ENCODE measurements at places on chromosomes 2 and 18. TPM values are rescaled to one million over a fixed set of nuclear protein-coding genes. Genes with fewer than 3 reads are reported as not detected.

- no peak for DNase-seq
Measured at GRCh38 chr18:60070631-60071030, 170.8 kb downstream of the PMAIP1 start.

- DNase-seq: no peak
Measured at GRCh38 chr18:60209042-60209441, 163.5 kb downstream of the MC4R start.

KCMF1 gene
- total RNA-seq: 49.0 TPM

DNA sequence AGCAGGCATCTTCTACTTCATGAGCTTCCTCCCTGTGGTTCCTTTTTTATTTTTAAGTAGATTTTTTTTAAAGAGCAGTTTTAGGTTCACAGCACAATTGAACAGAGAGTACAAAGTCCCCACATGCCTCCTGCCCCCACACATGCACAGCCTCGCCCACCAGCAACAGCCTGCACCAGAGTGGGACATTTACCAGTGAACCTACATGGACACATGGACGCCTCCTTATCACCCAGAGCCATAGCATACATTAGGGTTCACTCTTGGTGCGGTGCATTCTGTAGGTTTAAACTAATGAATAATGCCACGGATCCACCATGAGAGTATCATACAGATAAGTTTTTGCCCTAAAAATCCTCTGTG is 40.9 kb downstream of the HS1BP3 start:
- DNase-seq: no peak

AMER3 gene
- total RNA-seq: 4.5 TPM

DNA sequence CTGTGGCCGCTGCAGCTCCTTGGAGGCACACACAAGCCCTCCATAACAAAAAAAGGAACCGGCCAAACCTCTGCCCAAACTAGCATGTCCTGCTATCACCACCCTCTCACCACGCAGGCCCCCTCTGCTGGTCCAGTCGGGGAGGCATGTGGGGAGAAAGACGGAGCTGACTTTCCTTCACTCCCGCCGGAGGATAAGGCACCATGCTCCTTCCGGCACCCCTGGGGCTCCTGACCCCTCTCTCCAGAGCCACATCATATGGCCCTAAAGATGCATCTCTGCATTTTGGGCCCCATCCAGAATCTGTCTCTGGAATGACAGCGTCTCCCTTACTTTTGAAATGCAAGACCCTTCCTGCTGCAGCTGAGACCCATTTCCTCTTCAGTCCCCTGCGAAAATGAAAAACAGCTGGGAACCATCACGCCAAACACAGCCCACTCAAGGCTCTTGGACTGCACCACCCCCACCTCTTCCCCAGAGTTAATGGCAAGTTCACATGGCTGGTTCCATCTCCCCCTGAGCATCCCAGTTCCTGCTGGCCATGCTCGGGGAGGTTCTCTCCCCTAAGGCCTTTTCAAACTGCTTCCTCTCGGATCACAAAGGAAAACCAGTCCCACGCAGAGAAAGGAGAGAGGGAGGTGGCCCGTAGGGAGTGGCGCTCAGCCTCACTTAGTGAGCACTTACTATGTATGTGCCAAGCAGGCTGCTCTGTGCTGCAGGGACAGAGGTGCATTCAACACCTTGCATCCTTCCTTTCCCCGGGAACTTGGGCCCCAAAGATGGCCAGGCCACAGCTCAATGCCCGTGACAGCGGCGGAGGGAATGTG is 35.2 kb upstream of the MLPH start:
- DNase-seq: no peak

- DNase-seq: no peak
Measured at GRCh38 chr2:211397764-211398163, 841.4 kb downstream of the CPS1 start.

SCN3A gene
- 25.4 TPM for total RNA-seq

C2orf81 gene
- total RNA-seq: 1.2 TPM

SULT1C2 gene
- 2.9 TPM for total RNA-seq

FNDC4 gene
- 42.5 TPM for total RNA-seq

GKN1 gene
- total RNA-seq: not detected

DNA sequence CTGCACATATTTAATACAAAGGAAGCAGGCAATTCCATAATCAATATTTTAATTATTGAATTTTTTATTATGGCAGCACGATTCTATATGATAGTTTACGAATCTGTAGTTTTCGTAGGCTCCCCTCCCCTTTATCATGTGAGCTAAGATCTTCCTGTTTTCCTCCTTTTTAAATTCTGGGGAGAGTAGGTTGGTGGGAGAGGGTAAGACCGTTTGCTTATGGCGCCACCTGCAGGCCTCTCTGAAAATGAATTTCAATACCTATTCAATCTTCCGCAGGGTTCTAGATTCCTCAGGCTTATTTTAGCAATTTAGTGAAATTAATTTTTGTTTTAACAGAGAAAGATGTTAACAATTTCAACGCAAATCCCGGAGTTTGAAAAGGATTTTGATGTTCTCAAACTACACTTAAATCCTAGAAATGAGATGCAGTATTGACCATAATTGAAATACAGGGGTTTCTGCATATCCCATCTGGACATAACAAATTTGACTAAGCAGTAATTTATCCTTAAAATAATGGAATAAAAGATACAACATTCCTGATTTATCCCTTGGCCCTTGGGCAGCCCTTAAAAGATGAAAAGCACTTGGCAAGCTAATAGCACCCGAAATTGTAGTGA is 12.8 kb upstream of the GBX2 start:
- no peak for DNase-seq

Measured in spinal cord (tissue), 10 donors.